Fibroblast of upper back skin (primary cell): ENCODE measurements at places on chromosomes 4 and X.

GRCh38 chr4:25370242-25370641, 6.8 kb upstream of the ANAPC4 start:
- no peak for DNase-seq

- no peak for DNase-seq
These were observed 46.9 kb upstream of the ATP8A1 start for GRCh38 chr4:42703813-42704212.

DNA sequence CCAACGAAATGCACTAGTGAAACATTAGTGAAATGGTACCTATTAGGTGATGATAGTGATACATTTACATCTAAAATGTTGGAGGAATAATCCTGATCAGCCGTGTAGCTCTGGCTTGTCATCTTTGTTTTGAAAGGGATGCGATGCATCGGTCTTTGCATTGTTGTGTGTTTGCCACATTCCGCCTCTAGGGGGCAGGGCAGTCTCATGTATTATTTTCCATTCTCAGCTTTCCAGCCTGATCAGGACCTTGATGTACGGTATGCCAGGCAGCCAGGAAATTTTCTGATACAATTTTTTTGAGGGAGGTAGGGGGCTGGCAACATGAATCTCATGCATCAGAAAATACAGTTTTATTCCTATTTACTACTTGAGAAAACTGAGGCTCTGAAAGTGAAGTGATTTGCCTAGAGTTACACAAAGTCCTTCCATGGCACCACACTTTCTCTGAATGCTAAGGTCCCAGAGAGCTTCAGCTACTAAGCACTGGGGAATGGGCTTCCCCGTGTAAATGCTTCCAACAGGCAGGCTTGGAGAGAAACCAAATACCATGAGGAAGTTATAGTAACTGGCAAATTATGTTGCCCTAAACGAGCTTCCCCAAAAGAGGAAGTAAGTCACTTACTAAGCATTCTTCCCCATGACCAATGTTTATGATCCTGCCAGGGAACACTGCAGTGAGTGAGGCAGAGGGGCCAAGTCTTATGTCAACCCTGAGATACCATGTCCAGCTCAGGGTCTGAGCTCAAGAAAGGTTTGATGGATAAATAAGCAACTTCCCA, 31.8 kb upstream of the IQSEC2 start:
- DNase-seq = peak; percentile 46

DNA sequence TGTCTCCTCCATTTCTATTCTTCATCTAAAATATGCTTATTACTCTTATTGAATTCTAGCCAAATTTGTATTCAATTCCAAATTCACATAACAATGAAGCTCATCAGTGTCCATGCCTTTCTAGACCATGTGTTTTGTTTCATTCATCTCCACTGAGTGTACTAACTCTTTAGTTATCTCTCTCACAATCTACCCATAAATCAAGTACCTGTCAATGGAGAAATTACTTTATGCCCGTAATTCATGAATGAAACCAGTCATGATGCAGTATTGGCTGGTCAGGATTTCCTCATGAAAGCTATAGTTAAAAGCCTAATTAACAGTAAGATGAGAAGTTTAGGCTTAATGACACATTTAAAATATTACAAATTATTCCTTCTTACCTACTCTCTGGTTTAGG, 12.2 kb upstream of the TMPRSS11F start:
- no peak for DNase-seq

- peak; percentile 85 for DNase-seq
These were observed 365.8 kb upstream of the TENM3 start for GRCh38 chr4:181877329-181877848.

GRCh38 chrX:38138900-38139299, 81.8 kb downstream of the SRPX start:
- DNase-seq = no peak

GRCh38 chr4:54229631-54230483, 764 bp downstream of the PDGFRA start:
- peak; percentile 76 for DNase-seq

GRCh38 chr4:58809948-58810347, 1699.8 kb upstream of the IGFBP7 start:
- no peak for DNase-seq

DNA sequence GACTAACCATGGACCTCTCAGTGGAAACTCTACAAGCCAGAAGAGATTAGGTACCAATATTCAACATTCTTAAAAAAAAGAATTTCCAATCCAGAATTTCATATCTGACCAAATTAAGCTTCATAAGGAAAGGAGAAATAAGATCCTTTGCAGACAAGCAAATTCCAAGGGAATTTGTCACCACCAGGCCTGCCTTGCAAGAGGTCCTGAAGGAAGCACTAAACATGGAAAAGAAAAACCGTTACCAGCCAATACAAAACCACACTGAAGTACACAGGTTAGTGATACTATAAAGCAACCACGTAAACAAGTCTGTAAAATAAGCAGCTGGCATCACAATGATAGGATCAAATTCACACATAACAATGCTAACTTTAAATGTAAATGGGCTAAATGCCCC, 156.6 kb downstream of the FAM13A start:
- DNase-seq = peak; percentile 62

DNA sequence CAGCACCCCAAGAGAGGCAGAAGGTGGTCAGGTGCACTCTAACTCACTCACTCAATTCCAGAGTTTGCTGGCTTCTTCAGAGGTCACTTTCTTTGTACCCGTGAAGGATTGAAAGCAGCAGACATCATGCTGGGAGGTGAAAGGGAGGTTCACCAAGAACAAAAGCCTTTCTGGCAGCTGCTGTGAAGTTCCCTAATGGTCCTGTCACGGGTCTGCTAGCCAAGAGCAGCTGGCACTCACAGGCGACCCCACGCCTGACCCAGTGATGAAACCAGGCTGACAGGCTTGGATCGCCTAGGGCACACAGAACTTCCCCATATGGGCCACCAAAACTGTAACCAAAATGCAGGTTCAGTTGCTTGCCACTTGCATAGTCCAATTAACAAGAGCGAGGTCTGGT, 11.8 kb downstream of the NUDT11 start:
- DNase-seq = no peak

GRCh38 chrX:72037601-72038000, 94.1 kb downstream of the RTL5 start:
- no peak for DNase-seq

DNA sequence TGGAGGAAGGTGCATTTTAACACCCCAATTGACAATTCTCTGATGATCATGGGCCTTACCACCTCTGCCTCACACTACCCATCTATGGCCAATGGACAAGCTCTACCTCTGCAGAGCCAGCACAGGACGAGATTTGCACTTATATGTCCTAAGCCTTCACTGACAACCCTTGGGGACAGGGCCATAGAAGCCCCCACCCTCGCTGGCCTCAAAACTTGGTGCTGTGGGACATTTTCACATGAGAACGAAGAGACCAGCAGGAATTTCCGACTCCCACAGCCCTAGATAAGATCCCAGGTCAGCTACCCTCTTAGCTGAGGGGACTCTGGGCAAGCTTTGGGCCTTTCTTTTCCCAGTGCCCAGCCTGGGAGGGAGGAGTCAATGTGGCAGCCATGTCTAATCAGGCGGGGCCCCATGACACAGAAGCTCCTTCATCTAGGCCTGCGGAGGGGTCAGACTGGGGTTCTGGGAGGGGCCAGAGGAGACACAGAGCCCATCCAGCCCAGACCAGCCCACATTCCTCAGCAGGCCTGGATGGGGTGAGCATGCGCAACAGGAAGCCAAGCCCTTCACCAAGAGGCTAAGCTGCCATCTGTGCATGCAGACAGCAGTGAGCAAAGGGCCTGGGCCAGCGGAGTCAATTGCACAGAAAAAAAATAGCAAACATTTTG, 12.1 kb downstream of the PJA1 start:
- DNase-seq = peak; percentile 76

DNA sequence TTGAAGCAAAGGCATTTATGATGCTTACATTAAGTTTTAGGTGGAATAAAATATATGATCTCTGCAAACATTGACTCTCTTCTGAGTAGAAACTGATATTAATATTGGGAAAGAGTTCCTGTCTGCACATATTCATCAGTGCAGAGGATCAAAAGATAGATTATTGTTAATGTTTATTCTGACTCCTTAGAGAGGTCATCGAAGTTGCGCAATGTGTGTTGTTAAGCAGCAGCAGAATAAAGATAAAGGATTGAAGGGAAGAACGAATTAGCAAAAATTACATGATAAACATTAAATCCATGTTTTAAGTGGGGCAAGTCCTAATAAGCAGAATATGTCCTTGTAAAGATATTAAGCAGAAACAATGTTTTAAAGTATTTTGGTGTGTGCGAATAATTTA, 72.6 kb upstream of the MBNL3 start:
- DNase-seq = no peak

DNA sequence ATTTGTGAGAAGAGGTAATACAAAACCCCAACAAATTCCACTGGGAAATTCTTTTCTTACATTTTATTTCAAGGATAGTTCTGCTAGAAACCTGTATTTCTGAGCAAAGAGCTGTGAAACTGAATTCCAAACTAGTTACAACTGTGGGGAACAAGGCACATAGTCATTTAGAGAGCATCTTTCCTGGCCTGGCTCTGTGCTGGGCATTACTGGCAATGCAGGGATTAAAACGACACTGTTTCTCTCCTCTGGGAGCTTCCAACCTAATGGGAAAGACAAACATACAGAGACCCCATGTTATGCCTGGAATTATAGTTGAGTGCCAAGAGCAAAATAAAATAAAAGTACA, 36.5 kb downstream of the SUPT20HL1 start:
- no peak for DNase-seq

DNA sequence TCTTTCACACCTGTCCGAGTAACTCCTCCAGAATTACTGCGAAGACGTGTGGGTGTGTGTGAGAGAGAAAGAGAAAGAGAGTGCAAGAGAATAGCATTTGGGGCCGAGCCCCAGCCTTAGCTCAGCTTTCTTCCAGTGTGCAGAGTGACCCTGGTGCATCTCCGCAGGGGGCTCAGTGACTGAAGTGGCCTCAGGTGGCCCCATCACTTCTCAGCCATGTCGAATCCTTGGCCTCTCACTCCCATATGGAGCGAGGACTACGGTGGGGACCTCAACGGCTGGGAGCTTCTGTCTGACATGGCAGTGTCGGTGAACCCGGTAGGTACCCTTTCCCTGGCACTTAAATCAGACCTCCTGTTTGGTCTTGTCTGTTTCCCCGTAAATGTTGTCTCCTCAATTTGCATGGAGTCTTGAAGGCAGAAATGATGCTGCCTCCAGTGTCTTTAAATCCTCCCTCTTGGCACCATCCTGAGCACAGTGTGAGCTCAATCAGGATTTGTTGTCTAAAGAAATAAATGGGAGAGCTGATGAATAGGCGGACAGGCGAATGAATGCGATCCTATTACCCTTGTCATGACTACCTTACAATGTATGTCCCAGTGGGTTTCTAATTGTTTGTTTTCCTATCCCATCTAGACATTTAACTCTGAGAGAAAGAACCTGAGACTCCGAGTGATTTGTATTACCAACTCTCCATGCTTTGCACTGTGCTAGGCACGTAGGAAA, 305.9 kb downstream of the AFF2 start:
- DNase-seq = no peak

GRCh38 chr4:28373191-28373590, 1512.5 kb downstream of the STIM2 start:
- DNase-seq = no peak

GRCh38 chr4:8296491-8296890, 26.9 kb downstream of the HTRA3 start:
- DNase-seq = no peak

DNA sequence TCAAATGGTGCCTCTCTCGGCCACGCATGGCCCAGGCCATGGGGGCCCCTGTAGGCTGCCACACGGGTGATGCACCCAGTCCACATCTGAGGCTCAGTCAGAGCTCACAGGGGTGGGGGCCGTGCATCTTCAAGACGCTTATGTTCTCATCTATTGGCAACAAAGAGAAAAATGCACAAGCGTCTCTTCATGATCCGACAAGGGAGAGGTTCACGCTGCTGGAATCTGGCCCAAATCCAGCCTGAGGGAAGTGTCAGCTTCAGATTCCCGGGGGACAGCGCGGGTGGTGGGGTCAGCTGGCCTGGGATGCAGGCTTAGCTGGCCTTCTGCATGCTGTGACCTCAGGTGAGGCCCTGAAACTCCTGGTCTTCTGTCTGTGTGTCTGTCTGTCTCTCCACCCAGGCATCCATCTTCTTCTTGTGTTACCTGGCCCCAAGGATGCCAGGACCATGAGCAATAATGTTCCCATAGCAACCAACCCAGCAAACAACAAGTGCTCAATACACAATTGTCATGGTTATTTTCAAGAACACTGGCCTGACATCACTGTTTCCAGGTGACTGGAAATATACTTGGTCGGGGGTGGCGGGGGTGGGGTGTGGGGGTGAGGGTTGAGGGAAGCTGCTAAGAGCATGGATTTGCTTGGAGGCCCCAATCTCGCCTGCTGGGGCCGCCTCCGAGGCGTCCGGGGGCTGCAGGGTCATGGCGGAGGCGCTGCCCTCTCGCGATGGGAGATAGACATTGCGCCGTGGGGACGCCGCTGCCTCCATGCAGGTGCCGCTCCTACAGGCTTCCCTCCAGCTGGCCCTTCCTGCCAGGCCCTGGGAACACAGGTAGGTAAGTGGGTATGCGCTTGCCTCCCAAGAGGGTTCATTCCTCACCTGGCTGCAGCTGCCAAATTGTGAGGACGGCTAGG, 48.3 kb downstream of the ABLIM2 start:
- no peak for DNase-seq

DNA sequence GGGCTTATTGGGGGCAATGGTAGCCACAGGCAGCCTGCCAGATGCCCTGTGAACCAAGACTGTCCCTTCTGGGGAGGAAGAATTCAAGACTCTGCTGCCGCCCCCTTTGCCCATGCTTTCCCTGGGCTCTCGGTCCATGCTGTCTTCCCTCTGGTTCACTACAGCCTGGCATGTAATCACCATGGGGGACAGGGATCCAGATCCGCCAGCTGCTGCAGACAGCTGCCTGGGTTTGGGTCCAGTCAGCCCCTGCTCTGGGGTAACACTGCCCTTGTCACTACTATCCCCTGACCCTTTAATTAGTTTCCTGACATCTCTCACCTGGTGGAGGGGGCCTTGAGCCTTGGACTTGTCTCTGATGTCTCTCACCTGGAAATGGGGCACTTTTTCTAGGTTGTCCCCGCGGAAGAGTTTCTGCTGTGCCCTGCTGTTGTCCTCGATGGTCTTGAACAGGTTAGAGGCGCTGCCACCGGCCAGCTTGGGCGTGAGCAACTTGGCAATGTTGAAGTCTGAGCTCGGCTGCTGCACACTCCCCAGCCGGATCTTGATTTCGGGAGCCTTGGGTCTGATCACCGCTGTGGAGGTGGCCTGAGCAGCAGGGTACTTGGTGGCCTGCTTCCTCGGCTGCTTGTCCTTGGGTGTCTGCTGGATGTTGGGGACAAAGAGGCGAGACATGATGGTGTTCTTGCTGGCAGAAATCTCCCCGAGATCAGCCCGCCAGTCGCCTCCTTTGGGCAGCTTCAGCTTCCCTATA, 6.4 kb downstream of the C4orf54 start:
- DNase-seq = no peak

DNA sequence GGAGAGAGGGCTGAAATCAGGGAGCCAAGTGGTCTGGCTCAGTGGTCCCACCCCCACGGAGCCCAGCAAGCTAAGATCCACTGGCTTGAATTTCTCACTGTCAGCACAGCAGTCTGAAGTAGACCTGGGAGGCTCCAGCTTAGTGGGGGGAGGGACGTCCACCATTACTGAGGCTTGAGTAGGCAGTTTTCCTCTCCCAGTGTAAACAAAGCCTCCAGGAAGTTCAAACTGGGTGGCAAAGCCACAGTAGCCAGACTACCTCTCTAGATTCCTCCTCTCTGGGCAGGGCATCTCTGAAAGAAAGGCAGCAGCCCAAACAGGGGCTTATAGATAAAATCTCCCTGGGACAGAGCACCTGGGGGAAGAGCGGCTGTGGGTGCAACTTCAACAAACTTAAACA, 88.1 kb downstream of the NPFFR2 start:
- no peak for DNase-seq

GRCh38 chrX:3950373-3950772, 236.9 kb upstream of the PRKX start:
- no peak for DNase-seq

GRCh38 chrX:43175434-43175833, 397.5 kb upstream of the PPP1R2C start:
- no peak for DNase-seq
